ENCODE measurements at places on chromosomes 13 and 19.

DNA sequence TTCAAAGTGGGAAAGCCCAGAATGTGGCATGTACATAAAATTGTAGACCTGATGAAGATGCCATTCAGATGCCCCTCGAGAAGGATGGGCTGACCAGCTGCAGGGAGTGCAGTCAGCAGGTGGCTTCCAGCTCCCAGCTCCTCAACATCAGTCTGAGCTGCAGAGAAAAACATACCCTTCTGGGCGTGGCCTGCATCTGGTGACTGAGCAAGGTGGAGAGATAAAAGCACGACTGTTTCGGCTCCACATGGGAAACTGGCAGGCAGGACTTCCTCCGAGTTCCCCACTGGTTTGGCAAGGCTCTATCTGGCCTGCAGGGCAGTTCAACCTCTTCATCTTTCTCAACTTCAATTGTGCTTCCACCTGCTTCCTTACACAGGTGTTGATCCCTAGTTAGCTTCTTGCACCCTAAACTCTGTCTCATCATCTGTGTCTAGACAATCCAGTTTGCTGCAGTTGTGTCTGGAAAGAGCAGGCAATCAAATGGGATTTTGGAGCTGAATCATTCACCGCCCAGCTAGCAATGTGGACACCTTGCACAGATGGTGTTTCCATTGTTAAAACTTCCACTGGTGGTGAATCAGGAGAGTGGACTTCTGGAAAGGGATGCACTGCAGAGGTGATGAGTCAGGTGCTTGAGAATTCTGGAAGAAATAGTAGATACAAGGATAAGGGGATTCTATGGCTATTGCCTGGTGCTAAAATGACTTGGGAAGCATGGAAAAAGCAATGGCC is 56.8 kb downstream of the POLR1D start:
- no peak for DNase-seq

GRCh38 chr13:61777271-61777670 is 361.6 kb upstream of the PCDH20 start:
- DNase-seq: no peak

DNA sequence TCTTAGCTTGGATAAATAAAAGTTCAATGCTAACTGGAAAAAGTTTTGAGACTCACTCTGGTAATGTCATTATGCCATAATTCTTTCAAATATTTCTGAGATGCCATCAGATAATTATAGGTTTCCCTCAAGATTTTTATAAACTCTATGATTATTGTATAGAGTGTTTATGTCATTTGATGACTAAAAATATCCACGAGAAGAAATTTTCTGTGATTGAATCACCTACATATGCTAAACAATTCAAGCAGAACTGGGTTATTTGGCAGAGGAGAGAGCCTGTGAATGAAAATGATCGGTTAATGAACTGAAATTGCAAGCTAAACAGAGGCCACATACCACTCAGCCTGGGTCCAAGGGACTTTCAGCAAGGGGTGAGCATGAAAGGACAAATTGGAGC is 92.6 kb upstream of the TSC22D1 start:
- no peak for DNase-seq

GRCh38 chr19:8469613-8470368 is 25.0 kb downstream of the HNRNPM start:
- DNase-seq: no peak

DNA sequence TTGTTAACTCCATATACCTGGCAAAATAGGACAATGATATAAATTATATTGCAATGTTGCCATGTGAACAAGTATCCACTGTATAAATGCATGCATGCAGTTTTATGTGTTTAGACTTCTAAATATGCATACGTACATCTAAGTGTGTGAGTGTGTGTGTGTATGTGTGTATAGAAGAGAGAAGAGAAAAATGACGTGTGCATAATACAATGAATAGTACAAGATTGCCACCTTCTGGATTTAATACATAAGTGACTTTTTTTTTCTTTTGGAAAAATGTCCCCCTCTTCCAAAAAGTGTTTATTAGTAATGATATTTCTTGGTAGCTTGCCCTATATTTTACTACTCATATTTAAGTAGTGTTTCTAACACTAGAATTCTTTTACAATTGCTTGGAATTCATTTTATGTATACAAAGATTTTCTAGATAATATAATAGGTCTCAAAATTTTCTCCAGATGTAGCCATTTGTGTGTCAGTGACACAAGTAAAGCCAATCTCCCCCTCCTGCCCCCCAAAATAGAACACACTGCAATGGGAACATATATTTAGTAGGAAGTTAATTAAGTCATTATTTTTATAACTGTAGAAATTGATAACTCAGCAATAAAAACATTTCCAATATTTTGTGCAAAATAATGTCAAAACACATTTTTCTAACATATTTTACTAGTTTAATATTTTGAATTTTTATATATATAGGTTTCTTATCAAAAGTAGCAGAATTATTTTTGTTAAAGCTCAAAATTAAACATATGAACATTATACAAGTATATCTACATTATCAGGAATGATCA is 783.3 kb upstream of the ATXN8OS start:
- DNase-seq: no peak

DNA sequence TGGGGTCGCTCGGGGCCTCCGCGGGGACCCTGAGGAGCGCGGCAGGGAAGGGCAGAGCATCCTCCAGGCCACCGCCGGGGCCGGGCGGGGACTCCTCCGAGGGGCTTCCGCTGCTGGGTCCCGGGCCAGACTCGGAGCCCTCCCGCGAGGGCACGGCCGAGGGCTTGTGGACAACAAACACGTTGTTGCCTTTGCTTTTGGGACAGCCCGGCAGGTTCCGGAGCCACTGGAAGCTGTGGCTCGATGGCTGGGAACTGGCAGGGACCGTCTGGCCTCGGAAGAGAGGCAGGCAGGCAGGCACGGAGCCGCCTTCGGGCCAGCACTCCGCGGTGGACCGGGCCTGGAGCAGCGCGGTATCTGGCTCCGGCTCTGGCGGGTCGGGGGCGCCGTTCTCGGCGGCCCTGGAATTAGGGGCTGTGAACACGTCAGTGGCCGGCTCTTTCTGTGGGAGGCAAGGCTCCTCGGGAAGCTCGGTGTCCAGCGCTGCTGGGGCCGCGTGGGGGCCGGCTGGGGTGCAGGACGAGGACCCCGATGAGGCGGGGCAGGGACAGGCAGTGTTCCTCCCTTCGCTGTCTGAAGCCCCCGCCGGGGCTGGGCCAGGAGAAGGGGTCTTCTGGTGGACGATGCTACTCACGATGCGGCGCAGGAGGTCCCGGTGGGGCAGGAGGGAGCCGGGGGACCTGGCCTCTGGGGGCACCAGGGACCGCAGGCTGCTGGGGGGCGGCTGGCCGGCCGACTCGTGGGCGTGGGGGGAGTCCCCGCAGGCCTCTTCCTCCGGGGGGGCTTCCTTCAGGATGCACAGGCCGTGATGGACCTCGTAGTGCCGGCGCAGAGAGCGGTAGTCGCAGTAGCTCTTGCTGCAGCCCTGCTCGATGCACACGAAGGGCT is 27.6 kb downstream of the ZNF541 start:
- no peak for DNase-seq

- peak; percentile 47 for DNase-seq
Observed at GRCh38 chr19:55678121-55678671, 3.2 kb downstream of the EPN1 start.

DNA sequence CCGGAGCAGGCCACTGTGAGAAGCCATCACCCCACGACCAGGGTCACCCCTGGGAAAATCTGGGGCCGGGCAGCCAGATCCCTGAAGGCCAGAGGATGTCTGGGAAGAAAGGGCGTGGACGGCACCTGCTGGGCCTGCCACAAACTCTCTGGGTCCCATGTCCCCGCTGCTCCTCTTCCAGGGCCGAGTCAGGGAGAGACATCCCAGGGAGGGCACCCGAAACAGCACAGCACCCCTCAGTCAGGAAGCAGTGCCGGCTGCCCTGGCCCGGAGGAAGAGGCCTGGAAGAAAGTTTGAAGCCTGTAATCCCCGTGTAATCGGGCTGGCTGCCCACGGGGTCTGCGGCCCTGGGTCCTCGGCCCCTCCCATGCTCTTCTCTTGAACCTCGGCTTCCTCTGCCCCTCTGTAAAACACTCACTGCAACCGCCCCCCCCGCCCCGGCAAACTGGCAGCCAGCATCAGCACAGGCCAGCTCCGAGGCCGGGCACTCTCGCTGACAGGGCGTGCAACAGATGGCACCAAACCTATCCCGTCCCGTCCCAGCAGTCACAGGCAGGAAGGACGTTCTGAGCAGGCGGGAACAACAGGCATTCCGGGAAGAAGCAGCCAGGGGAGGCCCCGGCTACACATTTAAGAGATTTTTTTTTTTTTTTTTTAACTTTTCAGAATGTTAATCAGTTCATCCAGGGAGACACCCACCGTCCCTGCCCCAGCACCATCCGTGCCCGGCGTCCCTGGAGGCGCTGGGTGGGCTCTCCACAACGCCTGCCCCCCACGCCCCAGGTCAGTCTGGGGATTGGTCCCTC is 1.5 kb downstream of the SBNO2 start:
- no peak for DNase-seq

DNA sequence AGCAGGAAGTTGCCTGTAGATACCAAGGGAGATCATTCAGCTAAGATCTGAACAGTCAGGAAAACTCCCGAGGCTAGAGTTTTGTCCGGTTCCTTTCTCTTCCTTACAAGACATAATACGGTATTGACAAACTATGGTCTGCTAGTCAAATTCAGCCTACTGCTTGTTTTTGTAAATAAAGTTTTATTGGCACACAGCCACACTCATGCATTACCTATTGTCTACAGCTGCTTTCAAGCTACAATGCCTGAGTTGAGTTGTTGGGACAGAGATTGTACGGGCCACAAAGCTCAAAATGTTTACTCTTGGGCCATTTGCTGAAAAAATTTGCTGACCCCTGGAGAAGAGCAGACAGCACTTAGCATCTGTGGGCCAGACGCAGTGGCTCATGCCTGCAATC is 2.5 kb downstream of the SLC1A6 start:
- no peak for DNase-seq

DNA sequence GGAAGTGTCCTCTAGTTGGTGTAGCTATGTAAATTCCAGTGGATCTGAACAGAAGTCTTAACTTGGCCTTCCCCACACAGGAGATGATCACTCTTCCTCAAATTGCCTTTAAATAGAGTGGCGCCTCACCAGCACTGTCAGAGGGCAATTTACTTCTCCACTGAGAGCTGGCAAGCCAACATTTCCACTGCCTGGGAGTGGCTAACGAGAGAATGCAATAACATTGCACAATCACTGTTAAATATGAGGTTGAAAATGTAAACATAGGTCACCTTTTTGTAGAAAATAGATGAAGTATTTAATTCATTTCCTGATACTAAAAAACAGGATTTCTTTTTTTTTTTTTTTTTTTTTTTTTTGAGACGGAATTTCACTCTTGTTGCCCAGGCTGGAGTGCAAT is 55.4 kb upstream of the UBL3 start:
- DNase-seq: peak; percentile 50

DNA sequence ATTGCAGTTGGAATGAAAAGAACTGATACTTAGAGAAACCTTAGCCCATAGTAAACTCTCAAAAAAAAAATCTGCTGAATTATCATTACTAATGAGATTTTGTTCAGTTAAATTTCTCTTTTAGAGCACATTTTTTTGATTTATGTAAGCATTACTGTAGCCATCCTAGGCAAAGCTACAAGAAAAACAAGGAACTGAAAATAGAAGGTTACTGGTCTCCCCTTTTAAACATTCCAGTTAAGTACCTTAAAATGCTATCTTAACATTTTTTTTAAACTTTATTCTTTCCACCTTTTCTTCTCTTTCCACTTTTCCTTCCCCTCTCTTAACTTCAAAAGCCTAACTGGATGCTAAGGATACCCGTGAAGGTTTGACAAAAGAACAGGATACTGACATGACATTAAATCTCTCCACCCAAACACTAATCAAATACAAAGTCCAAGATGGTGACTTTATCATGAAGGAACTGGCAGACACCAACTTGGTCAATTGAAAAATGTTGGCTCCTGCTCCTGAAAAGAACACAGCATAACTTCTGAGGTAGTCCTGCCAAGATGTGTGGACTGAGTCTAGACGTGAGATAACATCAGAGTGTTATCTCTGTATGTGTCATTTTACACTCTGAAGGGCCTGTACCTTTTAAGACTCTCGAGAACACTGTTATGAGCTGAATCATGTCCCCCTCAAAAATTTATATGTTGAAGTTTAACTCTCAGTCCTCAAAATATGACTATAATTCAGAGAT is 29.5 kb upstream of the SACS start:
- no peak for DNase-seq

GRCh38 chr13:31875134-31875533 is 135.8 kb downstream of the RXFP2 start:
- DNase-seq: no peak

DNA sequence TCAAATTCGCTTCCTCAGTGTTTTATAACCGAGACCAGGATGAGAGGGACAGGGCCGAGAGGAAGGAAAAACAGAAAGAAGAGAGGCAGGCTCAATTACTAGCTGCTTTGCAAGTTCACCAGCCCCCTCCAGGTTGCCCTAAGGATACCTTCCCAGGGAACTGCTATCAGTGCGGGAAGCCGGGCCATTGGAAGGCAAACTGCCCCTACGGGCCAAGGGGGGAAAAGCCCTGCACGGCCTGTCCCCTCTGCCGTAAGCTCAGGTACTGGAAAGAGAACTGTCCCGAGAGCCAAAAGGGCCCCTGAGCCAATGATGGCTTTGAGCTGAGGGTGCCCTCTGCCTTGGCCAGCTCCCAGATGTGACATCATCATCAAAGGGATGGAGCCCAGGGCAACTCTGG is 3.2 kb upstream of the ERVV-1 start:
- DNase-seq: no peak

GRCh38 chr13:31980830-31981229 is 50.7 kb upstream of the FRY start:
- DNase-seq: no peak

DNA sequence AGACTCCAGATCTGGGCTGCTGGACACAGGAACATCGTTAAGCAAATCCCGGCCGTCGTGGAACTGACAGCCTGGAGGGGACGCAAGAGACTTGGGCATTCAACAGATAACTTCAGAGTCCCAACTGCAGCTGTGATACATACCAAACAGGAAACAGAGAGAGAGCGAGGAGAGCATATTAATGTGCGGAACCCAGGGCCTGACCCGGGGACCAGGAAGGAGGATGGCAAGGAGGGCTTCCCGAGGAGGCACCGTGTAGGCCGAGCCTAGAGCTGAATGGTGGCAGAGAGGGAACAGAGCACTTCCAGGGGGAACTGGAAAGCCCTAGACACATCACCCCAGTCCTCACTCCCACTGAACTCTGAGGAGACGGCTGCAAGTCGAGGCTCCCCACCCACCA is 68.1 kb downstream of the SIPA1L3 start:
- DNase-seq: no peak

GRCh38 chr19:38786572-38787265 is 2.3 kb upstream of the LGALS7B start:
- DNase-seq: no peak

DNA sequence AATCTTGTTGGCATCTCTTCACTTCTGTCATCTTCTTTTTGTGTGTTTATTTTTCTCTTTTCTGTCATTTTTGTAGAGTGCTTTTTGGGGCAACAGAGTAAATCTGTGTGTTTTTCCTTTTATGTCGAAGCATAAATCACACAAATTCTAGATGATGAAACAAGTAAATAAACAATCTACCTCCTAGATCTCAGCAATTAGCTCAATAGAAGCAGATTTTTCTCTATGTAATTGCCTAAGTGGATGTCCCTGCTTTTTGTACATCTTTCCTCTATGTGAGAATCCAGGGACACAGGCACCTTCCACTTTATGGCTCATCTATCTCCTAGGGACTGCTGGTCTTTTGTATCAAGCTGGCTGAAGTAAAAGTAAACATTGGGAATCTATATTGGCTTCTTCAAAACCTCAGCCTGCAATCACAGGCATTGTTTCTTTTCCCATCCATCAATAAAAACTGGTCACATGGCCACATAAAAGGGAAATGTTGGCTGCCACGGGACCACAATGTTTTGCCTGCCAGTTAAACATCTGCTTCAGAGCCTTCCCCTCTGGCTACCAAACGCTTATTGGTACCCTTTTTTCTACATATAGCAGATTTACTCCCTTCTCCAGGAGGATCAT is 323.8 kb downstream of the LMO7 start:
- DNase-seq: no peak

Measured in GDM1 (cell line).